ENCODE measurements at places on chromosomes 11 and 22.

GRCh38 chr11:70306586-70307033, 36.1 kb downstream of the PPFIA1 start:
- no peak for DNase-seq

GRCh38 chr22:42837556-42837955, 19.5 kb downstream of the ARFGAP3 start:
- DNase-seq, result no peak

- no peak for DNase-seq
Observed at GRCh38 chr11:6928916-6929315, 2.7 kb downstream of the ZNF215 start.

- DNase-seq, result no peak
Observed at GRCh38 chr11:69828971-69829344, 9.7 kb upstream of the FGF3 start.

GRCh38 chr22:18001040-18001893, 23.1 kb downstream of the MICAL3 start:
- peak; percentile 97 for DNase-seq

DNA sequence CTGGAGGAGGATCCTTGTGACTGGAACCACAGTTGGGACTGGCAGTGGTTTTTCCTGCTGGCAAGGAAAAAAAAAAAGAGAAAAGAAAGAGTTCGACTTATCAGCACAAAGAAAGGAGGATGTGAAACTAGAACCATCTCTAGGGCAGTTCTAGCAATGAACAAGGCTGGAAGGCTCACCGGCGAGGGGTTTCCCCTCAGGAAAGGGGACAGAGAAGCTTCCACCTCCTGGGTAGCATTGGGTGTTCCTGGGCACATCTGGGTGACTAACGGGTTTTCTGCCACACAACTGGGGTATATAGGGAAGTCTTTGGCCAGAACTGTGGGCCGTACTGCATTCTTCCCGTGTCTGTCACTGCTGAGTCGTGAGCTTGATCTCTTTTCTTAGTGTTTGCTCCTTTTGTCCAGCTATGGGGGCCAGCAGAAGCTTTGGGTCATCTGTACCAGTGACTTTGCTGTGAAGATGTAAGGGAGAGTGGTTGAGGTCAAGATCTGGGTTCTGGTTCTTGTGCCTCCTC, 109.4 kb upstream of the OR4B1 start:
- no peak for DNase-seq

GRCh38 chr22:46734830-46735453, 3.1 kb downstream of the CERK start:
- DNase-seq, result no peak

DNA sequence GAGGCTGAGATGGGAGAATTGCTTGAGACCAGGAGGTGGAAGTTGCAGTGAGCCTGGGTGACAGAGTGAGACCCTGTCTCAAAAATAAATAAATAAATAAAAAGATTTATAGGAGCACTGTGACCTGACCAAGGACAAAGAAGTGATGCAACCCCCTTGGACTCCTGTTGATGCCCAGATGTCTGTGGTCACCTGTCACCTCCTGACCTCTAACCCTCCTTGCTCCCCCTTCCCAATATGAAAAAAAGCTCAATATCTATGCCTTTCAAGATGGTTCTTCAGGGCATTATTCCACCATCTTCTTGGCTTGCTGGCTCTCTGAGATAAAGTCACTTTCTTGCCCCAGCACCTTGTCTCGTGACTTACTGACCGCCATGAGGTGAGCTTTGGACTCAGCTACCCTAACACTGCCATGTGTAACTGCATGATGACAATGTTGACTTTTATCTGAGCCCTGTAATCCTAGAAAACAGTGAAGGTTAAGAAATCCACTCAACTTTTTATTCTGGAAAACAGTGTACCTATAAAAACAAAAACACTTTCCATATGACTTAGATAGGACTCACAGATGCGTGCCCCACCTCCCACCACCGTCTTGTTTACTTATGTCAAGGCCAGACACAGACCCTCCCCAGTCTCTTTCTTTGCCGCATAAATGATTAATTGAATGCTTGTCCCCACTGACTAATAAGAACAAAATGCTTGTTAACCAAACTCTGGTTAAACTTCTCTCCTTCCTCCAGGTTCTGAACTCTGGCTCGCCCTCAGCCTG, 360.5 kb downstream of the BUD13 start:
- no peak for DNase-seq

DNA sequence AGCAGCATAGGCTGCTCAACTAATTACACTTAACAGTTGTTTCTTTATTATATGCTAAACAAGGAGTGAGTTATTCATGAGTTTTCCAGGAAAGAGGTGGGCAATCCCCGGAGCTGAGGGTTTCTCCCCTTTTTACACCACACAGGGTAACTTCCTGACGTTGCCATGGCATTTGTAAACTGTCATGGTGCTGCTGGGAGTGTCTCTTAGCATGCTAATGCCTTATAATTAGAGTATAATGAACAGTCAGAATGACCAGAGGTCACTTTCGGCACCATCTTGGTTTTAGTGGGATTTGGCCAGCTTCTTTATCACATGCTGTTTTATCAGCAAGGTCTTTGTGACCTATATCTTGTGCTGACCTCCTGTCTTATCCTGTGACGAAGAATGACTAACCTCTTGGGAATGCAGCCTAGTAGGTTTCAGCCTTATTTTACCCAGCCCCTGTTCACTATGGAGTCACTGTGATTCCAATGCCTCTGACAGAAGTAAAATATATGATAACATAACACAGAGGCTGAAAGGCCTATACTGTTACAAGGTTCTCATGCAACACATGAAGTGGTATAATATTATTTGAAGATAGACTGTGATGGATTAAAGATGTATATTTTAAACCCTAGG, 41.3 kb upstream of the RDX start:
- no peak for DNase-seq

DNA sequence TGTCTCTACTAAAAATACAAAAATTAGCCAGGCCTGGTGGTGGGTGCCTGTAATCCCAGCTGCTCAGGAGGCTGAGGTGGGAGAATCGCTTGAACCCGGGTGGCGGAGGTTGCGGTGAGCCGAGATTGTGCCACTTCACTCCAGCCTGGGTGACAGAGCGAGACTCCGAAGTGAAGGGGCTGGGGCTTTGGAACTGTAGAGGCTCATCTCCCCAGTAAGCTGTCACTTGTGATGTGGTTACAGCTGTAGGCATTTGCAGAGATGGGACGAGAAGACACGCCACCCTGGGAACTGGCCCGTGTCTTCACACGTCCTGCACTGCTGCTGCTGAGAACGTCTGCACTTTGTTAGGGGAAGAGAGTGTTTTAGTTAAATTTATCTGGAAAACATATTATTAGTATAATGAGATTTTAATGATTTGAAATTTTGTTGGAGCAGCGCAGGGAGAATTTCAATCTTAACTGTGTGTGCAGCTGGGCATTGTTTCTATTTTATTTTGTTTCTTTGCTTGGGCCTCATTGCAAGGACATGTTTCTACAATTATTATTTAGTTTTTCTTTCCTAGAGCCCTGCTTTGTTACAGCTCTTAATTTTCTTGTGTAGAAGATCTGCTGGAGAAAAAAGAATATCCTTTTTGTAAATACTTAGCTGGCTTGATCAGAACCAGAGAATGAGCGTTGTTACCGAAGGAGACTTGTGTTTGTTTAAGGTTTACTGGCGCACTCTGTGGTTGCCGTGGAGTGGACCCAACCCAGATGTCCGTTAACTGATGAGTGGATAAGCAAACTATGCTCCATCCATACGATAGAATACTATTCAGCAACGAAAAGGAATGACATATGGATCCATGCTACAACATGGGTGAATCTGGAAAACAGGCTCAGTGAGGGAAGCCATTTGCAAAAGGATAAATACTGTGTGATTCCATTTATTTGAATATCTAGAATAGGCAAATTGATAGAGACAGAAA, 18.4 kb downstream of the PARVB start:
- no peak for DNase-seq

- DNase-seq, result no peak
Observed at GRCh38 chr11:22516111-22516510, 109.5 kb downstream of the FANCF start.

GRCh38 chr11:119155733-119156492, 7.1 kb downstream of the ABCG4 start:
- no peak for DNase-seq

DNA sequence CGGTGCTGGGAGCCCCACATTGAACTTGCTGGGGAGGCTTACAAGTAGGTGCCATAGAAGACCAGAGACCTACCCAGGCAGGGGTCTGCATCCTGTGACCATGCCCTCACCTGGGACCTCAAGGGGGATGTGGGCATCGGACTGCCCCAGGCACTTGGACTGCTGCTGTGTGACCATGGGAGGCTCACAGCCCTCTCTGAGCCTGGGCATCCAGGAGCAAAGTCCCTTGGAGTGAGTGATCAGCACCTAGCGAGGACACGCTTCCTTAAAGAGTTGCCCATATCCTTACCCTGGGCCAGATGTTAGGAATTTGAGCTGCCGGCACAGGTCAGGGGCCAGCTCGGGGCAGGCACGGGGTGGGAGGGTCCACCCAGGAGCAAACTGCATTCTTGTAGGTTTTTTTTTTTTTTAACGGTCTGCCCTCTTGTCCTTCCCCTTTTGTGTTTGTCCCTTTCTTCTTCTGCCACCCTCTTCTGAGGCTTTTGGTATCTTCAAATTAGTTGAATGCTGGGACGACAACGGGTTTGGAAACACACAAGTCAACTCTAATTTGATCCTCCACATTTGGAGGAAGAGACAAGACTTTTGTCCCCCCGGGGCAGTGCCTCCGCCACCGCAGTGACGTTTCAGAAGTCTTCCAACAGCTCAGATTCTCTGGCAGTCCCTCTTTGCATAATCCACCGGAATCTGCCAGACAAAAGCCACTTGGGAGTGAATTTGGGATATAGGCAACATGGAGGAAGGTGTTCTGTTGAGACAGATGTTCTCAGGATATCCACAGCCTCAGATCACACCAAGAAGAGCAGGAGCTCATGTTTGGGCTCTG, 46.1 kb upstream of the LINC01488 start:
- no peak for DNase-seq

DNA sequence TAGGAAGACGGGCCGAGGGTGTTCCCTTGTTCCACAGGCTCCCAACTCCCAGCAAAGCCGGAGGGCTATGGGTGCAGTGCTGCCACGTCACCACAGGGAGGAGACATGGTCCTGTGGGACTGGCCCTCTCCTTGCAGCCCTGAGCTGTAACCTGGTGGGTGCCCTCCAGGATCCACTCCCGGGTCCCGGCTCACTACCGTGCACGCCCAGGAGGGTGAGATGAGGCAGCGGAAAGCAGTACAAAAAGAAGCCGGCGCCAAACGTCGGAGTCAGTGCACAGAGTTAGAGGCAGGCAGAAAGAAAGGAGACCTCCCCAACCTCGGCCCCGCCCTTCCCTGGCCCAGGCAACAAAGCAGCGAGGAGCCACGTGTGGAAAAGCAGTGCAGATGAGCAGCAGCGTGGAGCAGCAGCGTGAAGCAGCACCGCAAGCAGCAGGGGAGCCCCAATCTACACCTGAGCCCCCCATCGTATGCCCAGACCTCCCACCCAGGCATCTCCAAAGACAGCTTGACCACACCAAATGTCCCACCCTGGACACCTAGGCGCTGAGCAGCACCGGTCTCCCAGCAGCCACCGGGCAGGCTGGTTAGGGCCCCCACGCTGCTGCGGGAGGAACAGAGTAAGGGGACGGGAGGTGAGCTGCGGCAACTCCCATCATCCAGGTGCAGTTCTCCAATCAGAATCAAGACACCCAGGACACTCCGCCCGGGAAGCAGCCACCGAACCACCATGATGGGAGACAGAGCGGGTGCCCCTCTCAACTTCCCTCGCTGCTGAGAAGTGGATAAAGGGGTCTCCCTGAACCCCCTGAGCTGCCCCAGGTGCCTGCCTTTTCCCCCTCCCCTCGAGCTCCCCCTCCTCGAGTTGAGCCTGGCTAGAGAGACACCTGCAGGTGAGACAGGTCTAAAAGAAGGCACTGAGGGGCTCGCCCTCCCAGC, 28.8 kb downstream of the IGSF9B start:
- no peak for DNase-seq

DNA sequence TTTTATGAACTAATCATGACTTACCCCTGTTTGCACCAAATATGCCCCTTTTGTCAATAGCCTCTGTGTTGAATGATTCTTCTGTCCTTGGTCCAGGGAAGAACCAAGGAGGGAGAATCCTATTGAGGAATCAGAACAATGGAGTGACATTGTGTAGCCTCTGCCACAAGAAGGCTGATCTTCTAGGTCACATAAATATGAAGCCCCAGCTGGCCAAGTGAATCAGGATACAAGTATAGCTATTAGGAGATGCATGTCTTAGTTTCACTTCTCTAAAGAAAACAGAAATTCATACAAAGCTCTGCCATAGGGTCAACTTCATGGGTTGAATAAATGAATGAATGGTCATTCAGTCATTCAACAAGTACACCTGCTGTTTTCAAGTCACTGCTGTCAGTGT, 118.2 kb upstream of the BLID start:
- DNase-seq, result no peak

- DNase-seq, result no peak
Observed at GRCh38 chr22:29997516-29997915, 82.7 kb upstream of the HORMAD2 start.

- no peak for DNase-seq
Observed at GRCh38 chr22:19632668-19633148, 81.6 kb upstream of the SEPTIN5 start.

DNA sequence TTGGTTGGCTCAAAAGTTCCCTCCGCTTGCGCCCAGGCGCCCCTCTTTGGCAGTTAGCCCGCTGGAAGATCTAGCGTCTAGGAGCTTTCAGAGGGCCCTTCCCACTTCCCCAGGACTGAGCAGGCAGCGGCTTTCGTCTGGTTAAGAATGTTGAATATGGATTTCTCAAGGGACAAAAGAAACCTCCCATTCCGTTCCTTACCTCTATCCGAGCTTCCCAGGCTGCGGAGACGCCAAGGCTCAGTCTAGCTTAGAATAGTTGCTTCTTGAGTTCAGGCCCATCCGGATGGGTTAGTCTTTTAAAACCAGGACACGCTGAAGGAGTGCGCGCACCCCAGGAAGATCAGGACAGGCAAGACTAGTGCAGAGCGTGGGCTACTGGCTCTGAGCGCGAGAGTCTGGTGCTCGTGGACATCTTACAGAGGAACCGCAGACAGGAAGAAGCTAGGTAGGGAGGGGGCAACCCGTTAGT, 1.6 kb downstream of the NELL1 start:
- DNase-seq, result no peak

- no peak for DNase-seq
Observed at GRCh38 chr11:108818971-108819370, 154.1 kb downstream of the DDX10 start.

GRCh38 chr22:25996669-25997068, 172.6 kb upstream of the SEZ6L start:
- no peak for DNase-seq

GRCh38 chr22:45204241-45204640, 36.5 kb downstream of the KIAA0930 start:
- DNase-seq, result no peak

GRCh38 chr11:63937713-63938478, 906 bp upstream of the NAA40 start:
- peak; percentile 53 for DNase-seq

DNA sequence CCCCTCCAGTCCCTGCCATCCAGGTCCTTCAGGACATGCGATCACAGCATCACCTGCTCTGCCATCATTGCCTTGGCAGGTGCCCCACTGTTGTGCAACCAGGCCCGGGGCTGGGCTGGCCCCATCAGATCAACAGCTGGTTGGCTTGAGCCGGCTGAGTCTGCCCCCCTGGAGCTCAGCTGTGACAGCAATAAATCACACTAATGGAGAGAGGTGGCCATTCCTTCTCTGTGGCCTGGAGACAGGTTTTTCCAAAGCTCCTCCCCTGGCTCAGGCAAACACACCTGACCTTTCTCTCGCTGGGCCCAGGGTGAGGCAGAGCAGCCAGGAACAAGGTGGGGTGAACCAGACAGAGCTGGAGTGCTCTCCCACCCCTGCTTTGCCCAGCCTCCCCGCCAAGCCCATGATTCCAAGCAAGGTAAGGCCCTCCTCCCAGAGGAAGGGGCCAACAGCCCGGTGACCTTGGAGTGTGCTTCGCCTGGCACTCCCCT, 8.9 kb upstream of the FXYD2 start:
- DNase-seq, result no peak

Data from renal pelvis (tissue), 12 donors.